Activated T-cell treated with anti-CD3 and anti-CD28 coated beads, Interleukin-2, amount 50 U/mL, for 48 hours (primary cell): ENCODE measurements at places on chromosomes 7 and 10.

- DNase-seq: no peak
Measured at GRCh38 chr7:96349572-96349971, 27.7 kb upstream of the SLC25A13 start.

DNA sequence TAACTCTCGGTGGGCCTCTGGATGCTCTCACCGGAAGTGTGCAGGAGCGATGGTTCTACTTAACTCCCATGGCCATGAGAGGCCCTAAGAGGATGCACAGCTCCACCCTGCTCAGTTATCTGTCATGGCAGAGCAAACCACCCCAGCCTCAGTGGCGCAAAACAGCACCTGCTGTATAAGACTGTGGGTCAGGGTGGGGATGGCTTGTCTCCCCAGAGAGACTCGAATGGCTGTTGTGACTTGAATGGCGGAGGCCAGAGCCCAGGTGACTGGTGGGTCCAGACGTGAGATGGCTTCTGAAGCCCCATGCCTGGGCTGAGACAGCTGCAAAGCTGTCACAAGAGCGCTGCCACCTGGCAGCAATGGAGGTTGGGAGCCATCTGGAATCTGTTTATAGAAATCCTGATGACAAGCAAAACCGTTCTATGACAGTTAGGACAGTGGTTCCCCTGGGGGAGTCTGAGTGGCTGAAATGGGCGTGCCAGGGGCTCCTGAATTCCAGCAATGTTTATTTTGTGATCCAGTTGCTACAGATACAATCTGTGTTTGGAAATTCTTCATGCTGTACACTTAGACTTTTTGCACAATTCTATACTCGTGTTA is 490.5 kb downstream of the TCERG1L start:
- DNase-seq: no peak

- no peak for DNase-seq
Measured at GRCh38 chr7:36887969-36888368, 163.7 kb upstream of the AOAH start.

DNA sequence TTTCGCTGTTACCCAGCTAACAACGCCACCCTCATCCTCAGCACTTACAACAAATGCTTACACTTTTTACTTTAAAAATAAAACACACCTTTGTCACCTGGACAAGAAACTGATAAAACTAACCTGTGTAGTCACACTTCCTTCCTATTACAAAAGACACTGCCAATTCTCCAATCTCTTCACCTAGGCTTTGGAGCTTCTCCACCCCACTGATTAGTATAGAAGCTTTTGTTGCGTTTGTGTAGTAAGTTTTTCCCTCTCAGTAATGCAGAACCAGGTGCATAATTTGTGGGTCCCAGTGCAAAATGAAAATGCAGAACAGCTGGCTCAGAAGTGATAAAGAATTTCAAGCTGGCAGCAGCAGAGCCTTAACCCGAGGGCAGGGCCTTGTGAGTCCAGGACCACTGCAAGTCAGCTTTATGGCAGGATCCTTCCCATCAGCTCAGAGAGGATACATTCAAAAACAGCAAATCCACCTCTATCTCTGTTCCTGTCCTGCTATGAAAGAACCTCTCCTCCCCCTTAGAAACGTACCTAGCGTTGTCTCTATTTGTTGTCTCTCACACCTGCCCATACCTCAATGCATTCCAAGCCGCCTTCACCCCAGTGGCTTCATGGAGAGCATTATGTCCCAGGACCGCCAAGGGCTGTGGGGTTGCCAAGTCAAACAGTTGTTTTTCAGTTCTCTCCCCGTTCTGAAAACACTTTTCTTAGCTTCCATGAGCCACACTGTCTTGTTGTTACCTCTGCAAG is 40.3 kb upstream of the EGFR start:
- DNase-seq: no peak

- DNase-seq: no peak
Measured at GRCh38 chr10:85638797-85639196, 727.8 kb downstream of the GRID1 start.

DNA sequence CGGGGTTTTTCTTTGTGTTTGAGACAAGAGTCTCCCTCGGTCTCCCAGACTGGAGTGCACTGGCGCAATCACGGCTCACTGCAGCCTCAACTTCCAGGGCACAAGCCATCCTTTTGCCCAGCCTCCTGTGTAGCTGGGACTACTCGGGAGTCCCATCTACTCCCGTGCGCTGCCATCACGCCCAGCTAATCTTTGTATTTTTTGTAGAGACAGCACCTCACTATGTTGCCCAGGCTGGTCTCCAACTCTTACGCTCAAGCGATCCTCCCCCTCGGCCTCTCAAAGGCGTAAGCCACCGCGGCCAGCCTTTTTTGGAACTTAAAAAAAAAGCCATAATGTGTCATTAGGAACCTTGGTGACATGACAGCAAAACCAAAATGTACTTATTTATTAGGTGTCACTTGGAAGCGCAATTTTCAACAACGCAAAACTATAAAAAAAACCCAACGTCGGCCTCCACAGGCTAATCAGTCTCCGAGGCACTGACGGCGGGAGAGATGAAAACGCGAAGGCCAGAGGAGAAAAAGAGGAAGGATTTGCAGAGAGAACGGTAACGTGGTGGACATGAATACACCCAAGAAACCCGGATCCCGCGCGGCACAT is 911 bp upstream of the HNRNPH3 start:
- DNase-seq: peak; percentile 50

- DNase-seq: no peak
Measured at GRCh38 chr7:155526225-155526624, 20.1 kb downstream of the CNPY1 start.

DNA sequence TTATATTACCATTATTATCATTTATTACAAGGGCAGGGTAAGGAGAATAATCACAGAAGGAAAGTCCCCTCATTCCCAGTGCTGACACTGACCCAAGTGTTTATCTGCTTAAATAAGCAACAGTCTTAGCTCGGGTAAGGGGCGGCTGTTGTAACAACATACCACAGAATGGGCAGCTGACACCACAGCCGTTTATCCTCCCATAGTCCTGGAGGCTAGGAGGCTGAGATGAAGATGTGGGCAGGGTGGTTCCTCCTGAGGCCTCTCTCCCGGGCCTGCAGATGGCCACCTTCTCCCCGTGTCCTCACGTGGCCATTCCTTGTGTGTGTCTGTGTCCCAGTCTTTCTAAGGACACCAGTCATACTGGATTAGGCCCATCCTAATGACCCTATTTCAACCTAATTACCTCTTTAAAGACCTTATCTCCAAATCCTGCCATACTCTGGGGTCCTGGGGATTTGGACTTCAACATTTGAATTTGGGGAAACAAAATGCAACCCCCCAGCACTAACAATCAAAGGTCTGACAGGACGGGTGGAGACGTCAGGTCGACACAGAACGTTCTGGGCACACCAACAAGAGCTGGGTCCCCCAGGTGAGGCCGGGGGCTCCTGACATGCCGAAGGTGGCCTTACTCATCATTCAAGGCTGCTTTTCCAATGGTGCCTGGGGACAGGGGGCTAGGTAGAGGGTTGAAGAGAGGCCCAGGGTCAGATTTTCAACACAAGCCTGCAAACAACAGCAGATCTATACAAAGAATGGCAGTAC is 93.5 kb downstream of the TNS3 start:
- DNase-seq: no peak

GRCh38 chr10:97072851-97073665 is 112.7 kb downstream of the SLIT1 start:
- peak; percentile 90 for DNase-seq

DNA sequence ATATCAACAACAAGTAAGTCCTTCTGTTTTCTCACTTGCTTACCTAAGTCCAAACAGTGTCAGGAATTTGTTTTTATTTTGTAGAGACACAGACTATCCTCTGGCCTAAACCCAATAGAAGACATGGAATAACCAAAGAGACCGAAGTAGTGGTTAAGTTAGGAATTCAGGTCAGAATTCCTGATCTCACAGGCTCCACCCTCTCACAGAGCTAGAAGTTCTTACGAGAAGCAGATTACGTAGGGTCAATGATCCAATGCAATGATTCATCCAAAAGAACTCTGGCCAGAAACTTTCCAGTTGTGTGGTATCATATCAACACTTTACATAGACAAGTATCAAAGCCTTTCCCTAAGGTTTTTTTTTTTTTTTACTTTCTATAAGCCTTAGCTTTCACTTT is 73.8 kb downstream of the IQUB start:
- DNase-seq: no peak

DNA sequence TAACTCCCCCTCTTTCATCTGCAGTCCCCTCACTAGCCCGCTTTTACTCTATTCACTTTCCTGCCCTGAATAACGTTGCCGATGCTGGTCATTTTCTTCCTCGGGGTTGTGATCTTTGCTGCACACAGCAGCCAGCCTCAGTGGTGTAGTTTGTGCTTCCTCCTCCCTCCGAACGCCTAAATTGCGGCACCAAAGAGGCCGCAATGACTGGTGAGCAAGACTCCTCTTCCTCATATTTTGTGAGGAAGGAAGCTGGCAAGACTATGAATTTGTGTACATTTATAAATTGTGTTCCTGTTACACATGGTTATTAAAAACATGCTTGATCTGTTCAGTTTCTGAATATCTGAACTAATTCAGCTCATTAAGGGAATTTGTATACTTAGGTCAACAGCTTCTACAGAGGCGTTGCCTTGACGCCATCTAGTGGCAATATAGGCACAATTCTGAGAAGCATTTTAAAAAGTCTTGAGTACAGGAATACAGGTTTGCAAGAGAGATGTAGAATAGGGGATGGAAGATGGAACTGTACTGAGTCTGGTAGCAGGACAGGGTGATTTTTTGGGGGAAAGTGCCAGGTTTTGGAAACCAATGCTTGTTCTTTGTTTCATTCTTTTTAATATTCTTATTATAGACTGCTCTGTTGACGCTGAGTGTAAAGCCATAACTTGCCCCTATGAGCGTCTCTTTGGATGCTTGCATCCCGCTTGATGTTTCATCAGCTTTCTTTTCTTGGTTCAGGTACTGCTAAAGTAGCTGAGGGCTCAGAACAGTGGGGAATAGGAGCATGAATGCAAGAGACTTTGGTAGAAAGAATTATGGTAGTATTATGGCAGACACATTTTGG is 4.1 kb upstream of the TAS2R5 start:
- no peak for DNase-seq
